ENCODE measurements at places on chromosomes 13 and 19.

- DNase-seq: peak; percentile 92
Observed at GRCh38 chr13:29918845-29919244, 68.4 kb upstream of the UBL3 start.

GRCh38 chr19:11005521-11005920, 44.7 kb downstream of the SMARCA4 start:
- DNase-seq: no peak

GRCh38 chr13:42656161-42656560, 82.2 kb downstream of the TNFSF11 start:
- no peak for DNase-seq

DNA sequence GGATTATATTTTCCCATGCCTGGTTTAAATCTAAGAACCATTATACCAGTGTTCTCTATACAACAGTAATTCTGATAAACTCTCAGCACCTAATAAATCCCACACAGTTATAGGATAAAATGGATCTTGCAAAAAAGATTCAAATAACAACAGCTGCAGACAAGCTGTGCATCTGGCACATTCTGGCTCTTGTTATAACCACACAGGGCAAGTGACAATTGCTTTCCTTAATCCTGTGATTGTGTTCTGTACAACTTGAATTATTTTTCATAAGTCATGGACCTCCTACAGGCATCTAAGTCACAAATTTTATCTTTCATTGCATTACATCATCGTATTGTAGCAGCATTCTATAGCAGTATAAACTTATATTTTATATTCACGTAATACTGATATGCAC, 948.3 kb downstream of the SLITRK1 start:
- DNase-seq: no peak

DNA sequence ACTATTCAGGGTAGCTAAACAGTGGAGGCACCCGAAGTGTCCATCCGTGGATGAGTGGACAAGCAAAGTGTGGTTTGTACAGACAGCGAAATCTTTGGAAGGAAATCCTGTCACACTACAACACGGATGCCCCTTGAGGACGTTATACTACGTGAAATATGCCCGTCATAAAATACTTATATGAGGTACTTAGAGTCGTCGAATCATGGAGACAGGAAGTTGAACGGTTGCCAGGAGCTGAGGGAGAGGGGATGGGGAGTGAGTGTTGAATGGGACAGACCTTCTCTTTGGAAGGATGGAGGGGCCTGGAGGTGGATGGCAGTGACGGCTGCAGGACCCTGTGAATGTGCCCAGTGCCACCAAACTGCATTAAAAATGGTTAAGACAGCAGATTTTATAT, 11.6 kb downstream of the ATP4B start:
- no peak for DNase-seq

- no peak for DNase-seq
Observed at GRCh38 chr13:51802631-51803418, 1.1 kb downstream of the DHRS12 start.

DNA sequence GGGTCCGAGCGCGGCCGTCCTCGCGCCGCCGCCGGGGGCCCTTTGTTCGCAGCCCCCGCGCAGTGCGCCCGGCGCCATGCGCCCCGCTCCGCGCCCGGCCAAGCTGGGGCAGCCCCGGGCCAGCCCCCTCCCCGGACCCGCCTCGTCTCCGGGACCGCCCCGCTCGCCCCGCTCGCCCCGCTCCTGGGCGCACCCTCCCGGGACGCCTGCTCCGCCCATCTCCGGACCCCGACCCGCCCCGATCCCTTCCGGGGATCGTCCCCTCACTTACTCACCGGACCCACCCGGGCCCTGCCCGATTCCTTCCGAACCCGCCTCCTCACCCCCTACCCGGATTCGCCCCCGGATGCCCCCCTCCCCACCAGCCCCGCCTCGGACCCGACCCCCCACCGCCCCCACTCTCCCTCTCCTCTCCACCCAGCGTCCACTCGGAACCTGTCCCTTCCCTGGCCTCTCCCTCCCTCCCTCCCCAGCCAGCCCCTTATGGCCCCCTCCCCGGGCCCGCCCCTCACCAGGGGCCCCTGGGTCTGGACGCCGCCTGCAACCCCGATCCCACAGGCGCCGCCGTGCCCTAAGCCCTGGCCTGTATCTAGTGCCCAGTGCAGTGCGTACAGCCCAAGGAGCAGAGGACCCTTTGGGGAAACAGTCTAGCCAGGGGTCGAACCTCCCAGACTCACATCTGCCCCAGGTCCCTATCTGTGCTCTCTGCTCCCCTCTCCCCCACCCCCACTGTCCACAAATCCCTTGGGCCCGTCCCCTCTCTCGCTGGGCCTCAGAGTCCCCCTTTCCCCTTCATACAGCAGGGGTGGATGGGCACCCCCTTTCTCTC, at the start of gene CPAMD8:
TSS of gene CPAMD8 (minus strand) at position 105 of the 829 bp plus-strand sequence. CDS start 168 bp downstream, outside the sequence.
- no peak for DNase-seq

DNA sequence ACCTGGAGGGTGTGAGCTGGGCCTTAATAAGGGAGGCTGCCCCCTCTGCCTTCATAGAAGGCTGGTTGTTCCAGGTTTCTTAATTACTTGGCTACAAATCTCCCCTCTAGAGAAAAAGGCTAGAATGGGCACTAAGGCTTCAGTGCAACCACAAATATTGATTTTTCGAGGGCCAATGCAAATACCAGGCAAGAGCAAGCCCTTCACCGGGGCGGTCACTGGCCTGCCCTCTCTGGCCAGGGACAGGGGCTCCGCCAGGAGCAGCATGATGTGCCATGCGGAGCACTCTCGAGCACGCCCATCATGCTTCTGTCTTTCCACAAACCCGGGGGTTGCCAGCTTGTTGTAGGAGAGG, 127.8 kb upstream of the SPACA7 start:
- DNase-seq: no peak
